Heart right ventricle (tissue), 16 donors: ENCODE measurements at places on chromosomes 3 and 15.

- no peak for DNase-seq
Observed at GRCh38 chr3:47571391-47572175, 7.1 kb downstream of the CSPG5 start.

GRCh38 chr3:184345317-184346144 is 8.1 kb downstream of the FAM131A start:
- peak; percentile 46 for DNase-seq

- DNase-seq, result peak; percentile 66
Observed at GRCh38 chr3:14539742-14540491, at the start of gene GRIP2. Gene GRIP2 (minus strand): TSS chr3:14540342. CDS start chr3:14540308, 34 bp downstream.

DNA sequence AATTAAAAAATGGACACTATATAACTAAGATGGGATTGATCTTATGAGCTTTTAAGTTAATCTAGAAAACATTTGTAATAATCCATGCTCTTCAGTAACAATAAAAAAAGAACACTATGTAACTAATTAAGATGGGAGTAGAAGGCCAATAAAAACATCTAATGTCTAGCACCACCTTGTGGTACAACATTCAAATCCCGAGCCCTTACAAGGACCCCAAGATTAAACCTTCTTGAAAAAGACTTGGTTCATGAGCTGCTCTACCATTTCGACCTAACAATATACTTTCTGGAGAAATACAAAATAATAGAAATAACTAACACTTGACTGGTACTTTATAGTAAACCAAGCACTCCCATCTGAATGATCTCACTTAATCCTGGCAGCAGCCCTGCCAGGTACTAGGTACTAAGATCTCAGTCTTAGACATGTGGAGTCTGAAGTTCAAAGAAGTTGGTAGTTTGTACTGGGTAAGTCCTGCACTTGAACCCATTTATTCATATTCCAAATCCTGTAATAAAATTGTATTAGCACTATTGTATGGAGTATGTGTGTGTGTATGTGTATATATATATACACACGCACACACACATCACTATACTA is 21.8 kb downstream of the METTL6 start:
- DNase-seq, result no peak

DNA sequence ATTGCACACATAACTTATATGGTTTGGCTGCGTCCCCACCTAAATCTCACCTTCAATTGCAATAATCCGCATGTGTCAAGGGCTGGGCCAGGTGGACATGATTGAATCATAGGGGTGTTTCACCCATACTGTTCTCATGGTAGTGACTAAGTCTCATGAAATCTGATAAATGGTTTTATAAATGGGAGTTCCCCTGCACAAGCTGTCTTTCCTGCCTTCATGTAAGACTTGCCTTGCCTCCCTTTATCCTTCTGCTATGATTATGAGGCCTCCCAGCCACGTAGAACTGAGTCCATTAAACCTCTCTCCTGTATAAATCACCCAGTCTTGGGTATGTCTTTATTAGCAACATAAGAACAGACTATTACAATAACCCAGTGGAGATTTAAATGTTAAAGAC is 653.9 kb downstream of the ROBO1 start:
- no peak for DNase-seq

DNA sequence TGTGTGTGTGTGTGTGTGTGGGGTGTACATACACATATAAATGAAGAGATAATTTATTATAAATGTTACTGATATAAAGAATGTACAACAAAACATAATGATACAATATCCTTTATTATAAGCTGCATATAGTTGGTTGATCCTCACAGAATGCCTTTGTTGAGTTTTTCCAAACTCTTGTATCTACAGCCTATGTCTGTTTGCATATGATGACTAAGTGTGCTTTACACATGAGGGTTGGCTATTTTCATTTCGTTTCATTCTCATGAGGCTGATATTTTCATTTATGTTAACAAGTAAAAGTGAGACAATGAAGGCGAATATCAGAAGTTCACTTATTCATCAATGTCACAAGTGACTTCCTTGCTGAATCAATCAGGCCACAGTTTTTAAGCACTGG is 45.1 kb downstream of the TM2D3 start:
- DNase-seq, result no peak

DNA sequence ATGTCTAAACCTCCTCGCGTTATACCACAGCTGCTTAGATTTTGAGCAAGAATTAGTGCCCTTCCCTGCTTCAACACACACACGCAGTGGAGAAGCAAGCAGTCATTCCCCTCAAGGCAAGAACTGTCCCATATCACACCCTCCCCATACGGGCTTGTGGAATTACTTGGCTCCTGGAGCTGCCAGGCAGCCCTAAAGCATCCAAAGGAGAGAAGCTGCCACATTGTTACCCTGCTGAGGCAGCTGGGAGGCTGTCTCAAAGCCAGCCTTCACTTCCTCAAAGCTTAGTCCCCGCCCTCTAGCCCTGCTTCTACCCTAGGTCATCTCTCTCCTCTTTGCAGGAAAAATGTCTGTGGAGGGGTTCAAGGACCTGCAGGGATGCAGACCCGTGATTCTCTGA is 153.4 kb downstream of the RORA start:
- no peak for DNase-seq

DNA sequence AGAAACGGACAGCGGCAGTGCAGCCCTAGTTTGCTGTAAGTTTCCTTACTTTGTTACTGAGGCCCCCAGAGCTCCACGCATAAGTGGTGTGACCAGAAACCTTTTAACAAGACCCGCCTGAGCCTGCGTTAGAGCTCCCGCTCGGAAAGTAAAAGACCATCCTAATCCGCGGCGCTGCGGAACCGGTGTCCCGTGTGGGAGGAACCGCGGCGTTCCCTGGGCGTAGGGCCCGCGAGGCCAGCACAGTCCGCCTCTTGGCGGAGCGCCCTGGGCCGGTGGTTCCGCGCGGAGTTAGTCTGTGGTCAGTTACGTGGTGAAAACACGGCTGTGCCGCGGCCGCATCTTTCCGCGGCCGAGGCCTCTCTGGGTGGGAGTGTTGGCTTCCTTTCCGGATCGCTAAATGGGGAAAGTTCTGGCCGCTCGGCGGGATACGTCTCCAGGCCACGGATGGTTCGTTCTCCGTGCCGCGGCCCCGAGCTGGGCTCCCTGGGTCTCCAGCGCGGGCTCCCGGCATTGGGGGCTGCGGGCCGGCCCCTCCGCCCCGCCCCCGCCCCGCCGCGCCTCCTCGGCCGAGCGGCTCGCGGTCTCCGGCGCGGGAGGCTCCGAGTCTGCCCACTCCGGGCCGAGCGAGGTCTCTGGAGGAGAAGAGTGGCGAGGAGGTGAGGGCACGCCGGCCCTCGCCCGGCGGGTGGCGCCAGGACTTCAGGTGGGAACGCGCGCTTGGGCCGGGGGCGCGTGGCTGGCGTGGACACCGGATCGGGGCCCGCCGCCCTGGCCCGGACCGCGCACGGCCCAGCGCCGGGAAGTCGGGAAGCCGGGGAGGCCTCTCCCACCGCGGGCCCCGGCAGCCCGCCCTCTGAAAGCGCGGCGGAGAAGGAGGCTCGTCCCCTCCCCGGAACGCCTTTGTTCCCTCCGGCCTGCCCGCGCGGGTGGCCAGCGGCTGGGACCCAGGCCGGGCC is 754 bp downstream of the B3GNT5 start:
- peak; percentile 80 for DNase-seq

DNA sequence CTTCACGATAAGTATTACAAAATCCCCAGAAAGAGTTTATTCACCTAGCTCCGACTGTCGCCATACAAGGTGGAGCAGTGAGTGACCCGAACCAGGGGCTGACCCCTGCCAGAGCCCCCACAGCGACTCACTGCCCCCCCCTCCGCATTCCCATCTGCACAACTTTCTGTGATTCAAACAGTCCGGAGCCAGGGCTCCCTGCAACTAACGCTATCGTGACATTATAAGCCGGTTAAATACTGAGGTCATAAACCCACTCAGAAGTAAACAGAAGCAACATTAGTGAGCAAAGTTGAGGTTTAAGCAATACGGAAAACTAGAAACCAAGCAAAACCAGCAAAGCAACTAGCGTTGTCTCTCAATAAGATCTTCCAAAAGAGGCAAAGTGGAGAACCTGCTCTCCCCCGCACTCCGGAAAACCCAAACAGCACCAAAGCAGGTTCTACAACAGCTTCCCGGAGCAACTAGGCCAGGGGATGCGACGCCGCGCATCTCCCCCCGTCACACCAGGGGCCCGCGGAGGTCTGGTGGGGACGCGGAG is 642 bp downstream of the SCAP start:
- DNase-seq, result no peak

- no peak for DNase-seq
Observed at GRCh38 chr3:65809641-65810150, 229.0 kb downstream of the MAGI1 start.

GRCh38 chr3:121467085-121467484 is 78.7 kb downstream of the POLQ start:
- no peak for DNase-seq
